NCI-H2029 (cell line): ENCODE measurements at places on chromosomes 16 and 17.

DNA sequence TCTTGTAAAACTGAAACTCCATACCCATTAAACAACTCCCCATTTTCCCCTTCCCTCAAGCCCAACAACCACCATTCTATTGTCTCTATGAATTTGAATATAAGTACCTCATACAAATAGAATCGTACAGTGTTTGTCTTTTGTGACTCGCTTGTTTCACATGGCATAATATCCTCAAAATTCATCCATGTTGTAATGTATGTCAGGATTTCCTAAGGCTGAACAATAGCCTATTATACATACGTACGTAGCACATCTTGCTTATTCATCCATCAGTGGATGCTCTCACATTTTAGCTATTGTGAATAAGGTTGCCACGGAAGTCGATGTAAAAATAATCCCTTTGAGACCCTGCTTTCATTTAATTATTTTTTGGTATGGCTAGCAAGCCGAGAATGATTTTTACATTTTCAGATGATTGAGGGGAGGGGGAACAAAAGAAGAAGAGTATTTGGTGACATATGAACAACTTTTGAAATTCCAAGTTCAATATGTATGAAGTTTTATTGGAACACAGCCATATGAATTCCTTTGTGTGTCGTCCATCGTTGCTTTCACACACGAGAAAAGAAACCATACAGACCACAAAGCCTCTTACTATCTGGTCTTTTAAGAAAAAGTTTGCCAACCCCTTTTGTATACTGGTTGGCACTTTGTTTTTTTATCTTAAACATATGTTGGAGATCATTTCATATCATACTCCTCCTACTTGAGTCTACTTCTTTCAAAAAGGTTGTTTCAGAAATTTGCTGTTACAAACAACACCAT is 371.2 kb downstream of the NPIPA8 start:
- no peak for DNase-seq

DNA sequence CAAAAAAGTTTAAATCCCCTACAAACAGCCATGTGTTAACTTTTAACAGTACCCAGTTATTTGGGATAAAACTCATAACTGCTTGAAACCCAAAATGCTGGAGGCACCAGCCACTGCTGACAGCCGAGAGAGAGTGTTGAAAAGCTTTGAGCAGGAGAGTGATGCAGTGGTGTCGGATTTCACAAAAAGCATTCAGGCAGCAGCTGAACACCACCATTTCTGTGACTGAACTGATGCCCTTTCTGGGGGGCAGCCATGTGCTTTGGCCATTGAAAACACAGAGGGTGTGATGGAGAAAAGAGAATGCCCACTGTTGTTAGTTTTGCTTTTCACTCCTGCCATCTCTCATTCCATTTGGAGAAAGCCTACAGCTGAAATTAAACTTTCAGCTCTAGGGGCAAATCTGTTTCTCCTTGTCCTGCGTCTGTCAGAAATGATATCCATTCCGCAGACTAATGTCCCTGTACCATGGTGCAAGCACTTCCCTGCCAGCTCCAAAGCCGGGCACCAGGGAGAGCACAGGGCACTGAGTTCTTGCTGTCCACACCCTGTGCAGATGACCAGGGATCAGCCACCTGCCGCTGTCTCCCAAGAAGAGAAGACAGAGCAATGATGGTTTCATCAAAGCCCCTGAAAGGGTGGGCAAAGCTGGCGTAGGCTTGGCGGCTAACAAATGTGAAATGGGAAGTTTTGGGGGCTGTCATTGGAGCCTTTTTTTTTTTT is 16.6 kb upstream of the MLYCD start:
- DNase-seq, result no peak

GRCh38 chr16:4089811-4090301 is 26.4 kb downstream of the ADCY9 start:
- DNase-seq, result no peak

DNA sequence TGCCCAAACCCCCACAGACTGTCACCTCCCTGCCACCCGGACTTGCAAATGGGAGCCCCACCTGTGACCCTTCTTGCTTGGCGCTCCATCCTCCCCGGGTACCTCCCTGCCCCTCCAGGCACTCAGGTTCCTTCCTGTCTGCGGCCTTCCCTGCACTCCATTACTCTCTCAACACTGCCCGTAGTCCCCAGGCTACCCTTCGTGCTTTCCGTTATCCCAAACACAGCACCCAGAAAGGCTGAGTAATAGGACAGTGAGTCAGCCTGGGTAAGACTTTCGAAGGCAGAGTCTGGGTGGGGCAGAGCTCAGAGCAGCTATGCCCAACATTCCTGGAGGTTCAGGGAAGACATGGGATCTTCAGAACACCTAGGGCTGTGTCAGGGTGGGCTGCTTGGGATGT is 16.6 kb upstream of the C16orf74 start:
- no peak for DNase-seq

DNA sequence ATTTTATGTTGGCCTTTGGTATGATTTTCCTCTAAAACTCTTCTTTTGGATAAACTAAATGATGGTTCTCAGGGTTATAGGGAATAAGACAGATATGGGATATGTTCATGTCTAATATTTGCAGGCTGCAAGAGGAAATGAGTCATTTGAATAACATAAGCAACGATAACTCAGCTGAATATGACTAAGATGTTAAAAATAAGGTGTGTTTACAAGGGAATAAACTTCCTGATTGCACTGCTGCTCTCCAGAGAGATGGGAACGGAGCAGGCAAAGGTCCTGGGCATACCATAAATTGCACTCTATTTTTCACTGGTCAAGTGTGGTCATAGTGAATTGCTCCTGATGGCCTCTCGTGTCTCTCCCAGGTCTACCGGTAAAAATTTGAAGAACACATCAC is 666.2 kb downstream of the TOX3 start:
- DNase-seq, result no peak

DNA sequence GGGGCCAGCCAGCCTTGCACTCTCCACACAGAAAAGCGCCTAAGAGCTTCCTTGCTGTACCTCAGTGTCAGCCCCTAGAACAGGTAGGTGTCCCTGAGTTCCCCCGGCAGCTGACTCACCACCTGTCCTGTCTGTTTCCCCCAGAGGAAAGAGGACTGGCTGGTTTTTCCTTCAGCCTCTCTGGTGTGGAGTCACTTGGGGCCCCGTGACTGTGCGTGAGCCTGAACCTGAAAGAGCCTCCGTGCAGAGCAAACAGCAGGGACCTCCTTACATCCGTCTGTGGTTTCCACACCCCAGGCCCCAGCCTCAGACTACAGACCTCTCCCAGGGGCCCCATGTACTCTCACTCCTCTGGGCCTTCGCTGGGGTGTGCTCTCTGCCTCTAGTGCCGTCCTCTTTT is 87.8 kb downstream of the GNAO1 start:
- DNase-seq, result no peak

DNA sequence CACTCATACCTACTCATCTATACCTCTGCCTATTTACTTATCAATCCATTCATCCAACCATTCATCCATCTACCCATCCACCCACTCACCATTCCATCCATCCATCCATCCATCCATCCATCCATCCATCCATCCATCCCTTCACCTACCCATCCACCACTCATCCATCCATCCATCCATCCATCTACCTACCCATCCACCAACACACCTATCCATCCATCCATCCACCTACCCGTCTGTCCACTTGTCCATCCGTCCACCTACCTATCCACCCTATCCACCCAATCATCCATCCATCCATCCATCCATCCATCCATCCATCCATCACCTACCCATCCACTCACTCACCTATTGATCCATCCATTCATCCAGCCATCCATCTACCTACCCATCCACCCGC is 235.7 kb downstream of the GSG1L start:
- no peak for DNase-seq

GRCh38 chr16:73796241-73796640 is 500.4 kb upstream of the PSMD7 start:
- DNase-seq, result no peak

DNA sequence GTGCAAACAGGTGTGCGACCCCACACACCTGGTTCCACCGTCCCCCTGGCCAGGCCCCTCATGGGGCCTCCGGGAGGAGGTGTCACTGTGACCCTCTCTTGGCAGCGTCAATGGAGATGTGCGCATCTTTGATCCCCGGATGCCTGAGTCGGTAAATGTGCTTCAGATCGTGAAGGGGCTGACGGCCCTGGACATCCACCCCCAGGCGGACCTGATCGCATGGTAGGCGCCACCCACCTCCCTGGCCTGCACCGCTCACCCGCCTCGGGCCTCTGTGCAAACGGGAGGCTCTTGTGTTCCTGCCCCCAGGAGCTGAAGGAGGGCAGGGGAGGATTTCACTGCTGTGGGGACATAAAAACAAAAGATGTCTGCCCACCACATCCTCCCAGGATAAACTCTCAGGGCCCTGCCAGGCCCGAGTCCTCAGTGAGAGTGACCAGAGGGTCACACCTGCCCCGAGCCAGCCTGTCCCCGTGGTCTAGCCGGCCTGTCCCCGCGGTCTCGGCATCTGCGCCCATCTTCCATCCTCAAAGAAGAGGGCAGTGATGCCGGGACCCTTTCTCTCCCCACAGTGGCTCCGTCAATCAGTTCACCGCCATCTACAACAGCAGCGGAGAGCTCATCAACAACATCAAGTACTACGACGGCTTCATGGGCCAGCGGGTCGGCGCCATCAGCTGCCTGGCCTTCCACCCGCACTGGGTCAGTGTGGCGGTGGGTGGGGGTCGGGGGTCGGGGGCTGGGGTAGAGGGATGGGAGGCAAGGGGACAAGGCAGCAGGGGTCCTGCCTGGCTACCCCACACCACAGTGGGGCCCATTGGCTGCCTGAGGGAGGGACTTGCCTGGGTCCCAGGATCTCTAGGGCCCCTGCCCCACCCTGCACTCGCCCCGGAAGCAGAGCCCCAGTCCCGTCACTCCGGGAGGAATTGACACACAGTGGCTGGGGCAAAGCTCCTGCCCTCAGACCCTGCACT is 29.0 kb upstream of the CHMP6 start:
- DNase-seq, result no peak

DNA sequence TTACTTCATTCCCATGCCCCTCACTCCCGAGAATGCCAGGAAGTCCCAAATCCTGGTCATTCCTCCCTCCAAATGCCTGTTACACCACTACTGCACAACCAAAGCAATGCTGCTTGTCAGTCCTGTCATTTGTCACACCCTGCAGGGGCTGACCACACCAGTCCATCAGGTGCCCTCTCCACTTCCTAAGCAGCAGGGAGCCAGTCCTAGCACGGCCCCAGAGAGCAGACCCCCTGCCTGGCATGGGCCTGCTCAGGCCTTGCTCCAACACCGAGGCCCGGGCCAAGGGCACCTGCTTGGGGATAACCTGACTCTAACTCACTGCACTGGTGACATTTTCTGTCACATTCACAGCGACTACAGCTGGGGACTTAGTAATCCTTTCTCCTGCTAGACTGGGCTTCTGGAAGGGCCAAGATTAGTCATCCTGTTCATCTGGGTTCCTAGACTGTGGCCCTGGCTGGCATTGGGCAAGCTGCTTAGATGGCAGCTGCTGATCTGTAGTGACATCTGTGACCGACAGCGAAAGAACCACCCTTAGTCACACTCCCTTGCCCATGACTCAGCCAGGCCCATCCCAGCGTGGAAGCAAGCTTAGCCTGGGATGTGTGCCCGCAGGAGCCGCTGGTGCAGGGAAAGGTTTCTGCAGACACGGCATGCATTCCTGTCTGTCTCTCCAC is 5.4 kb downstream of the ALYREF start:
- no peak for DNase-seq

- no peak for DNase-seq
Measured at GRCh38 chr16:51450376-51450775, 299.3 kb upstream of the SALL1 start.

- no peak for DNase-seq
Measured at GRCh38 chr16:85735225-85735635, 15.7 kb downstream of the C16orf74 start.

GRCh38 chr17:16927641-16928321 is 44.1 kb downstream of the TNFRSF13B start:
- DNase-seq, result no peak

- peak; percentile 42 for DNase-seq
Measured at GRCh38 chr17:66255112-66255511, 25.9 kb upstream of the APOH start.

GRCh38 chr17:46193626-46194392 is 580 bp upstream of the KANSL1 start:
- DNase-seq, result peak; percentile 83

DNA sequence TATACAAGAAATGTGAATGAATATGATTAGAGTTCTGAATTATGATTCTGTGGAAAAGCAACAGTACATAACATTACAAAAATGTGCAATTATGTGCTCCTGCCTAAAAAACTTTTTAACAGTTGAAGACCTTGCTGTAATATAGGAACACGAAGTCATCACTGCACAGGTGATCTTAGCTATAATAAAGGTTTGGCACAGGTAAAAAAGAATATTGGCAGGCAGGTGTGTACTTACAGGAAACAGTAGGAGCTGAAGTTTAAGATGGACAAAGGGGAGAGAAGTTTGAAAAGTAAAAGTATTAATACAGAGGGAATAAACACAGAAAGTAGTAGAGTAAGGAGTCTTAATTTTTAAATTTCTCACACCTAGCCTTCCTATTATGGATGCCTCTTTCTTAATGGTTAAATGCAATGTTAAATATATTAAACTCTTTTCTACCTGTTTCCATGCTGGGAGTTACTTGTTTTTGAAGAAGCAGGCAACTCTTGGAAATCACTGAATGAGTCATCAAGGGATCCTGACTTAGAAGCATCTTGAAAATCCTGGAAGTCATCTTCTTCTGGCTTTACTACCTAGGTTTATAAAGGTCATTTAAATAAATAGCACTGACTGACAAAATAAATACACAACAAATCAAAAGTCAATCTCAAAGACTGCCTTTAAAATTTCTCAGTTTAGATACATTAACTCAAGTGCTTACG is 40.7 kb downstream of the SYNRG start:
- no peak for DNase-seq

GRCh38 chr16:85829171-85829719 is 29.8 kb downstream of the COX4I1 start:
- no peak for DNase-seq

GRCh38 chr16:84768061-84768807 is 51.6 kb upstream of the CRISPLD2 start:
- DNase-seq, result no peak

GRCh38 chr17:41793784-41794539 is 7.5 kb upstream of the JUP start:
- DNase-seq, result no peak

DNA sequence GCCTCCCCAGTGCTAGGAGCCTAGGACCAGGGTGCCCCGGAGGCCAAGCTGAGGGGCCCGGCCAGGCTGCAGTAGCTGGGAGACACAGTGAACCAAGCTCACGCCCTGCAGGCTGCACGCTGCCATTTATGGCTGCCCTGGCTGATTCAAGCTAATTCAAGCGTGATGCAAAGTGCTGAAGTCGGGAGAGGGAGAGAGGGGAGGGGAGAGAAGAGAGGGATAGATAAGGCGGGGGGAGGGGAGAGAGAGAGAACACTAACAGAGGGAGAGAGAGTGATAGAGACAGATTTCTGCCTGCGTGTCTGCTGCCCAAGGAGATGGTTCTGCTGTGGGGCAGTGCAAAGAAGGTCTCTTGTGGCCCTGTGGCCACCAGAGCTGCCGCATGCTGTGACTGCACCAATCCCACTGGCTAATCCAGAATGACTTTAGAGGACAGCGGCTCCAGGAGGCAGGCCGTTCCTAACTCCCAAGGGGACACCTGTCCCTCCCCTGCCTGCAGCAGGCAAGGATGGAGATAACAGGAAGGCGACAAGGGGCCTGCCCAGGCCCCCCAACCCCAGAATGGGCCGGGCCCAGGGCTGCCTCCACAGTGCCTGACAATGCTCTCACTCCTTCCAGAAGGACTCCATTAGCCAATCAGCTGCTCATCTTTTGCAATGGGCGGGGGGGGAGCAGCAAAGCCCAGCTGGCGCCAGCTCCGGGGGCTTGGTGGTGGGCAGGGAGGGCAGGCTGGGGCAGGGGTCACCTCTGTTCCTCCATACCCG is 12.9 kb downstream of the MXRA7 start:
- DNase-seq, result no peak
